ENCODE measurements at places on chromosomes 16 and 17.

DNA sequence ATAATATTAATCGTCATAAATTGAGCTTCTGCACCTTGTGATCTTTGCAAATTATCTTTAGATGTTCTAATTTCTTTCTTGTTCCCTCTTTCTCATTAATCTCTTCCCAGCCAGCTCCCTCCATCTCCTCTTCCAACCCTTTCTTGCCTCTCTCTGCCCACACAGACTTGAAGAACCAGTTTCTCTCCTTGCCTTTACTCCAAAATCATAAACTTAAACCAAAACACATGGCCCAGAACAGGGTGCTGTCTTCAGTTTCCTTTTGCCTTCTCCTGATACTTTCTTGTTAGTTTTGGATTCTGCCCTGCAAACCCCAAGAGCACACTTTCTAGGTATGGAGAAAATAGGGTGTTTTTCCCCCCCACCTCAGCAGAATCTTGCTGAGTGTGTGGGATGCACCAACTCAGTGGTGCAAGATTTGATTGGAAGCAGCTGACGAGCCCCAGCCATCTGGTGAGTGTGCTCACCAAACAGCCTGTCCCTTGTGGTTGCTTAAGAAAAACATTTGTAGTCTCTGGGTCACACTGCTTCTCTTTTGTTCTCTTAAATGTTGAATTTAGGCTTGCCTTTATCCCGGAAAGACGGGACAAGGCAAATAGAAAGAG, 175.8 kb upstream of the MAF start:
- DNase-seq: no peak

DNA sequence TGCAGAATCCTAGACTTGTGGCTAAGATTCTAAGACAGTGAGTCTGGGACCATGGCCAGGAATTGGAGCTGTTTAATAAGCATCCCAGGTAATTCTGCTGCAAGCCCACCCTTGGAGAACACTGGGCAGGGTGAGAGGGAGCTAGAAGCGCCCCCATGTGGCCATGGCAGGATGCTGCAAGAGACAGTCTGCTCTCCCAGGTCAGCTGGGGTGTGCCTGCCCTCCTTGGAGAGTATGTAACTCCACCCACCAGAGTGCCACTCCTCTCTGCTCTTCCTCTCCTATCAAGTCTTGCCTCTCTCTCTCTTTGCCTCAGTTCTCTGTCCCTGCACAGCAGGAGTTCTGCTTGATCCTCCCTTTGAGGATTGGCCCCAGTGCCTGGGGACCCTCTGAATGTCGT, 14.9 kb downstream of the RCVRN start:
- no peak for DNase-seq

DNA sequence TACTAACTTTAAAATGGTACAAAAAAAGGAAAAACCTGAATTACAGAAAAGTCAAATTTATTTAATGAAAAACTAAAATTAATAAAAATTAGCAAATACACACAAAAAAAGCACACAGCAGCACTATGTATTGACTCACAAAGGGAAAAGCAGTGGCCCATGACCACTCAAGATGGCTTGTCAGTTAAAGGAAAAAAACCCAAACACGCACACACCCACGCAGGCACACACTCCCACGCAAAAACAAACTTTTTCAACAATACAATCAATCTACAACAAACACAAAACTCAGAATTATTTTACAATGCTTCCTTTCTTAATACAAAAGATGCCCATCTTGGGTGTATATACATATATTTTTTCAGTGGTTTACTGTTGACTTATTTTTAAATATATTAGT, 24.2 kb downstream of the SIAH1 start:
- DNase-seq: no peak

DNA sequence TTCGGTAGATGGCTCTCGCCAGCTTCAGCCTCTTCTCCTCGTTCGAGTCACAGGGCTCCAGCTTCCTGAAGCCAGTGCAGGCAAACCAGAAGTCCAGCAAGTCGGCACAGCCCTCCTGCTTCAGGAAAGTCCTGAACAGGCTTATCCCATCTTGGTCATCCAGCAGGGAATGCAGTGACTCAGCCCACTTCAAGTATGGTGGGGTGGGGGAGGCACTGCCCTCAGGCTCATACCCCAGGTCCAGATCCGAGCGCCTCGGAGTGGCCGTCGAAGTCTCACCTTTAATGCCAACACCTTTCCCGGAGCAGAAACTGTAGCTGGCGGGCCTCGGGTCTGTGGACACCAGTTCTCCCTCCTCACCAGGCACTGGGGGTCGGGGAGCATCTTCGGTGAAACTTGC, 5.9 kb downstream of the AXIN1 start:
- DNase-seq: no peak

- DNase-seq: peak; percentile 18
Measured at GRCh38 chr16:57386381-57386951, 14.2 kb downstream of the CX3CL1 start.

DNA sequence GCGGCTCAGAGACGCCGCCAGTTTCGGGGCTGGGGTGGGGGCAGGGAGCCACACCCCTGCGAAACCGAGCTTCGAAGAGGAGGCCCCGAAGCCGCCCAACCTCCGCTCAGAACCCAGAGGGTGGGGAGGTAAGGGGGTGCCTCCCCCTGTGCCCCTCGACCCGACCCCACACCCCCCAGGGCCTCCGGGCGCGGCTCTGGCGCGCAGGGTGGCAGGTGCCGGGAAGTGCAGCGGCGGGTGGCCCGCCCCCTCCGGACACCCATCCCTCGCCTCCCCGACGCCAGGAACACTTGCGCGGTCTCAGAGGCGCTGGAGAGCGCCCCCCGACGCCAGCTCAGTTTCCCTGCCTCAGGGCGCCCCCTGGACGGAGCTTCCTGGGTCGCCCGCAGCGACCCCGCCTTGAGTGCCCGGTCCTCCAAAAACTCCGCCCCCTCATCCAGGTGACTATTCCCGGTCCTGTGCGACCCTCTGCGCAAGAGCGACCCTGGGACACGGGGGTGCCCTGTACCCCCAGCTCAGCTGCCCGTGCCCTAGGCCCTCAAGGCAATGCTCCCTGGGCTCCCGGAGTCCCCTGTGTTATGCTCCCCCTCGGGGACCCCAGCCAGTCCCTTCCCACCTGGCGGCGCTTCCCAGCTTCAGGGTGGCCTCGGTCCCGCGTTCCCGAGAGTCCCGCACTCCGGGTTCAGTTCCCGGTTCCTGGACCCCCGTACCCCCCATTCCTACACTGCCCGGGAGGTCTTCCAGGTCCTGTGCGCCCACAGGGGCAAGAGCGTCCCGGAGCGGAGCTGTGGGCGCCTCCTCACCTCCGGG, 562 bp downstream of the PPL start:
- DNase-seq: peak; percentile 50

- DNase-seq: no peak
Measured at GRCh38 chr17:31321481-31321880, at the start of gene EVI2A. EVI2A (minus strand) TSS chr17:31321622; CDS start chr17:31319013, 2,609 bp downstream.

DNA sequence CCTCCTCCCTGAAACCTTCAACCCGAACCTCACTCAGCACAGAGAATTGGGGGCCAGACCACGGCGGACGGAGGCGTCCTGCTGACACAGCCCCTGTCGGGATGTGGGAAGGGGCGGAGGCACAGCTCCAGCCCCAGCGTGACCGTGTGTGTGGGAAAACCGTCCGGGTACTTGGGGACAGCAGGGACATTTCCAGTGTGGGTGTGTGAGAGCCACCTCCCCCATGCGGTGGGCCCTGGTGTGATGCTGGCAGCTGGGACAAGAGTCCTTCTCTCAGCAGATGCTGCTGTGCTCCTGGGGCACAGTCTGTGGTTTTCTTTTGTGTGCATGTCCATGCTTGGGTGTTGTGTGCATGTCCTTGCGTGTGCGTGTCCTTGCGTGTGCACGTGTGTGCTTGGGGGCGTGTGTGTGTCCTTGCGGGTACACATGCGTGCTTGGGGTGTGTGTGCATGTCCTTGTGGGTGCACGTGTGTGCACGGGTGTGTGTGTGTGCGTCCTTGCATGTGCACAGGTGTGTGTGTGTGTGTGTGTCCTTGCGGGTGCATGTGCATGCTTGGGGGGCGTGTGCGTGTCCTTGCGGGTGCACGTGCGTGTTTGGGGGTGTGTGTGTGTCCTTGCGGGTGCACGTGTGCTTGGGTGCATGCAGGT, 16.9 kb downstream of the CENPX start:
- DNase-seq: no peak

- no peak for DNase-seq
Measured at GRCh38 chr16:19868421-19868820, 16.2 kb downstream of the GPRC5B start.

DNA sequence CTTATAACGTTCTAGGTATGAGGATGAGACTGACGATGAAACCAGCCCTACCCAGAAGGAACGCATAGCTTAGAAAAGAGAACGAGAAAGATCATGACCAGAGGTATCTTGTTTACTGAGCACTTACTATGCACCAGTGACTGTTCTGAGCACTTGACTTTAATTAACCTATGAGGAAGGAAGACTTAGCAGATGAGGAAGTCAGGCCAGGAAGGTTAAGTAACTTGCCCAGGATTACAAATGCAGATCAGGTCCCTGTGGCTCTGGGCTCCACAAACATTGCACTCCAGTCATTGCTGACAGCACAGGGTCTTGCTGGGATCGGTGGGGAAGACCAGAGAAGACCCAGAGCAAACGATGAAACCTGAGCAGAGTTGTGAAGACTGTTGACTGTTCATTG, 7.1 kb downstream of the KRT13 start:
- DNase-seq: no peak

All from NCI-H2171 treated with DMSO at 0.1 percent for 48 hours (cell line).